ENCODE measurements at places on chromosomes 13 and 19.

GRCh38 chr13:34156841-34157365, 339.0 kb downstream of the RFC3 start:
- DNase-seq = no peak

DNA sequence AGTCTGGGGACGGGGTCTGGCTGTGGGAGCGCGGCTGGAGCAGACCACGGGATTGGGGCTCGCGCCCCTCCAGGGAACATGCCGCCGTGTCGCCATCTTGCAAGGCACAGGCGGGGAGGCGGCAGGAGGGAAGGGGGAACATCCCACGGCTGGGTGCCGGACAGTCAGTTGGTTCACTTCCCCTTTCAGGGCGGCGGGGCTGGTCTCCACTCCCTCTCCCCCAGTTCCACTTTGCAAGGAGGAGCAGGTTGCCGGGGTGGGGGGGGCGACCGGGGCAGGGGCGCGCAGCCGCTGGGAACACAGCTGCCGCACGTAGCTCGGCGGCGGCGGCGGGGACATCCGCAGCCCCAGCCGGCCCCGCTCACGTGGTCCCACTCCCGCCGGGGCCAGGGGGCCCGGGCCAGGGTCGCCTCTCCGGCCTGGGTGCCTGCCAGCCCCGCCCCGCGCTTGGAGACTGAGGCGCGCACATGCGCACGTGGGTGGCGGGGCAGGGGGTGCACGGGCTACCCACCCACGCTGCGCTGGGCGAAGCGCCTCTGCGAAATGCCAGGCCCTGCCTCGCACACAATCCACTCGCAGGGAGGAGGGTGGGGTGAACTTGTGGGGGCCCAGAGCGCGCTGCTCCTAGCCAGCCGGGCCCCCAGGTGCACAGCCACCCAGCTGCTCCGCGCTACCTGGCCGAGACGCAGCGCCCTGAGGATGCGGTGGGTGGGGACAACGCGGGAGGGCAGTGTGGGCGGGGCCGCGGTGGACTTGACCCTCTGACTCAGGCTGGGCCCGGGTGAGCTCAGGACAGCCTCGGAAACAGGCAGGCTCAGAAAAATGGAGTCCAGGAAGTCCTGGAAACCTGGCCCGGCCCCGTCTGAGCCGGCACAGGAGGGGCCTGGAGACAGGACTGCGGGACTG, 6.4 kb downstream of the KLF16 start:
- no peak for DNase-seq

GRCh38 chr19:14530005-14530348, 583 bp downstream of the TECR start:
- no peak for DNase-seq

DNA sequence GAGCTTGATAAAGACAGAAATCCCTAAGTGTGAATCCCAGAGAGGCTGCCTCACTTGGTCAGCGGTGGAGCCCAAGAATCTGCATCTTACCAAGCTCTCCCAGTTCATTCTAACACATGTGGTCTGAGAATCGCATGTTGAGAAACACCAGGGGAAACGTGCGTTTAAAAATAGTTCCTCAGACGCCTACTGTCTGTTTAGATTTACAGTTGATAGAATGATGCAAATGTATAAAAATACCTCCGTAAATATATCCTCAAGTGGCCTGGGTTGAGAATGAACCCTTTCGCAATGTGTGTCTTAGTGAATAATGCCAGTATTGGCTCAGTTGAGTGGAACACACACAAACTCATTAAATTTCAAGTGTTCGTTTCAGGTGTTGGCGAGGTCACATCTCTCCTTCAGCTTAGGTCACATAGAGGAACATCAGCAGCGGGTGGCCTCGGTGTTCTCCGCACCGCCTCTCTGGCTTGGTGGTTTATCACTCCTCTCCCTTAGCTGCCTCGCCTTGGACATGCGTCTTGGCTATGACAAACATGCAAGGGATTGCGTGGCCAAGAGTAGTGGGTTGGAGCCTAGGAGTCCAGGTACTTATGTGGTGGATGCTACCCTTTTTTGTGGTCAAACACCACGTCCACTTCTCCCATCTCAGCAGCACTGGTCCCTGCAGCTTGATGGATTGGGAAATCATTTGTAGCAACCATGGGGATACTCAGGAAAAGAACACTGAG, 117.6 kb upstream of the SPATA13 start:
- no peak for DNase-seq

DNA sequence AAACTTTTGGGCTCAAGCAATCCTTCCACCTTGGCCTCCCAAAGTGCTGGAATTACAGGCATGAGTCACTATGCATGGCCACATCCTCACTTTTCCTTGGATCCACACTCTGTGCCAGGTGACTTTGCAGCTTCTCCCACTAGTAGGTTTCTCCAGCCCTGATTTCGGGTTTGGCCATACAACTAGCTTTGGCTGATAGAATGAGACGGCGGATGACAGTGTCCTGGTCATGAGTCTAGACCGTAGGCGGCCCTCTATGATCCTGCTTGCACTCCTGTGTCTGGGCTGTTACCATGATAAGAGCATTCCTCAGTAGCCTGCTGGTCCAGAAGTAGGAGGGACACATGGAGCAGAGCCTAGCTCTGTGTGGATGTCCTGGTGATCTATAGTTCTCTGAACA, 112.5 kb upstream of the KL start:
- DNase-seq = no peak

DNA sequence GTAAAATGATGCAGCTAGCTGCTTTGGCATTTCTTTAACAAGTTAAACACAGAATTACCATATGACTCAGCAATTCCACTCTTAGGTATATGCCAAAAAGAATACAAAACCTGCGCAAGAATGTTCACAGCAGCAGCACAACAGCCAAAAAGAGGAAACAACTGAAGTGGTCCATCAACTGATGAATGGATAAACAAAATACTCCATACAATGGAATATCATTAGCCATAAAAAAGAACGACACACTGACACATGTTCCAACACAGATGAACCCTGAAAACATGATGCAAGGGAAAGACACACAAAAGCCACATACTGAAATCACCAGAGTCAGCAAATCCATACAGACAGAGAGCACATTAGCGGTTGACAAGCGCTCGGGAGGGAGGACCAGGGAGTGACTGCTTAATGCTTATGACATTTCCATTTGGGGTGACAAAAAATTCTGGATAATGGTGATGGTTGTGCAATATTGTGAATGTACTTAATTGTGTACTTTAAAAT, 3.0 kb downstream of the PCID2 start:
- DNase-seq = no peak

DNA sequence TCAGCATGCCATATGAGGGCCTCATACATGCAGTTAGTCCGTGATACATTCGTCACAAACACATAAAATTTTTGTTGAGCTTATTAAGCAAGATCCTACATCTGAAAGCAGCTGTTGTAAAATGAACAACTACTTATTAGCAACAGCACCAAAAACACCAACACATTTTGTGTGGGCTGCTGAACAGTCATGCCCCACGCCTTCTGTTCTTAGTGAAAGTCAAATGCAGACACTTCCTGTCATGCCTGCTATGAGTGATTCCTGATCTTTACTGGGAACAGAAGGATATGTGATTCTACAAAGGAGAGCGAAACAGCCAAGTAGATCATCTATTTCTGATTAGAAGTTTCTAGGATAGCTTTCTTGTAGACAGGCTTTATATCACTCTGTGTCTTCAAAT, 4.2 kb upstream of the B3GLCT start:
- DNase-seq = no peak

GRCh38 chr19:18098891-18099622, 1.5 kb downstream of the MAST3 start:
- no peak for DNase-seq

GRCh38 chr13:27020415-27020814, 151.2 kb downstream of the USP12 start:
- DNase-seq = no peak

GRCh38 chr19:9161427-9161826, 17.4 kb upstream of the OR7D2 start:
- DNase-seq = no peak

DNA sequence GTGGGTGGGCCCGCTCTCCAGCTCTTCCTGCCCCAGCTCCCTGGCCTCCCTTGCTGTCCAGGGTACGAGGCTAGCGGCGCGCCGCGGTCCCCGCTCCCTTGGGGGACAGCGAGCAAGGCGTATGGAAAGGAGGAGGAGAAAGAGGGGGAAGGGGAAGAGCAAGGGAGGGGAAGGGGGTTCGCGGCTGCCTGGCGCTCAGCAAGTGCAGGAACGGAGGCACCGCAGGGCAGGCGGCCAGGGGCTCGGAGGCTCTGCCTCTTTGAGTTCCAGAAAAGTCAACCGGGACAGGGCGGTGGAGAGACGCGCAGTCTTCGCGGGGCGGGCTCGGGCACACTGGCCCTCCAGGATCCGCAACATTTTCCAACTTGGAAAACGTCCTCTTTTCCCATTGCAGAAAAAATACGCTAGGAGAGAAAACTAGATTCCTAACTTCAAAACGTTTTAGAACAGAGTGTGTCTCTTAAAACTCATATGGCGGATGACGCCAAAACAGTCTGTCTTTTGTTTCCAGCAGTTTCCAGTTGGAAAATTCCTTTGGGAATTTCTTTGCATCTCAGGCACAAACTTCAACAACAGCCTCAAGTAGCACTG, 23.1 kb upstream of the TNFRSF19 start:
- DNase-seq = no peak

Data from stimulated activated CD8-positive, alpha-beta memory T cell treated with anti-CD3 and anti-CD28 coated beads, Interleukin-15, amount 100 ng/mL, for 1 hour (primary cell).